Effector CD8-positive, alpha-beta T cell (primary cell): ENCODE measurements at places on chromosomes 1 and 21.
A peak's percentile ranks its signal among the peaks of the same experiment; 100 is the strongest.

DNA sequence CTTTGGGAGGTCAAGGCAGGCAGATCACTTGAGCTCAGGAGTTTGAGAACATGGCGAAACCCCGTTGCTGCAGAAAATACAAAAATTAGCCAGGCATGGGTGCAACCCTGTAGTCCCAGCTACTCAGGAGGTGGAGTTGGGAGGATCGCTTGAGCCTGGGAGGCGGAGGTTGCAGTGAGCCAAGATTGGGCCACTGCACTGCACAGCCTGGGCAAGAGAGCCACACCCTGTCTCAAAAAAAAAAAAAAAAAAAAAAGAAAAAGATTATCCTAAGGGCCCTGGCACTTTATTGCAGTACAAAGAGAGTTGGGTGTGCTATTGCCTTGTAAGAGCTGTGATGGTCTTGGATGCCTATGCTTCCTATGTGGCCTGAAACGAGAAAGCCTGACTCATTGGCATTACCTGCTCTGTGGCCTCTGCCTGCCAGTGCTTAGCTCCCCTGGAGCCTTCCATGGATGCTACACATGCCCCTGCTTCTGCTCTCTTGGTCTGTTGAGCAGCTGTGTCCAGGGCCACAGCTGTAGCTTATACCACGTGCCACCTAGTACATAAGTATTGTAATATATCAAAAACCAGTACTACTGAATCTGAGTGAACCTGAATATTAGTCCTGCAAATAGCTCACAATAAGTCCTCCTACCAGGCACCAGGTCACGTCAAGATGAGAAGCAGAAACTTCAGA is 45.8 kb downstream of the DNAJC6 start:
- no peak for DNase-seq

- DNase-seq = no peak
These were observed 64.7 kb downstream of the SCCPDH start for GRCh38 chr1:246788895-246789338.

- DNase-seq = no peak
These were observed 1441.7 kb downstream of the PLA2G4A start for GRCh38 chr1:188270497-188270896.

DNA sequence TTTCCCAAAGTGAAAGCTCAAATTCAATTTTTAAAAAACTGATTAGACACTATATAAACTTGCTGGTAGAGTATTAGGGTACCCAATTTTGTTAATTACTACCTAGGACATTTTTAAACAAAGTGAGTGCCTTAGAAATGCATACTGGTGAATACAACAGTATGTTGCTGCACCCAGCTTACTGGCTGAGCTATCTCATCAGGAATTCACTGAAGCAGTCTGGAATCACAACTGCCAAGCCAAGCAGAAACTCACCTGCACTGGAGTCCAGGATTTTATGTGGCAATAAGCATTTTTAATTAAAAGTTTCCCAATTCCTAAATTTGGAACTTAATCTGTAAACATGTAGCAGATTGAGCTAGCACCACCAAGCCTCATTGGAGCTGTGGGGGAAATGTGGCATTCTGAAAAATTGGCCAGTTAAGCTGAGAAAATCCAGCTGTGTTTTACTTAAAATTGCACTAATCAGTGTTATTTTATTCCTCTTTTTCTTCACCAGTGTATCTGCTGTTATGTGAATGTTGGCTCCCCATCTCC is 61.8 kb downstream of the CLEC20A start:
- no peak for DNase-seq

DNA sequence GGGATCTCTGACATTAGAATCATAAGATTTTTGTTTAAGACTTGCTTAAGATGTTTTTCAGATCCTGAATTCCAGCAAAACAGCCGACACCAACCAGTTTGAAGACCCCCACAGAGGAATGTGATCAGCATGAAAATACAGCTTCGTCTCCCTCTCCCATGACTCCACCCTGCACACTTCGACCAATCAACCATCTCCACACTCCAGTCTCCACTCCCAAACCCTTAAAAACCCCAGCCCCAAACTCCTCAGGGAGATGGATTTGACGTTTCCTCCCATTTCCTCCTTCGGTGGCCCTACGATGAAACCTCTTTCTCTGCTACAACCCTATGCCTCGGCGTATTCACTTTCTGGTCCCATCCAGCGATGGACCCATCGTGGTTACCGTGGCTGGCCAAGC is 30.1 kb upstream of the KIF26B start:
- no peak for DNase-seq

DNA sequence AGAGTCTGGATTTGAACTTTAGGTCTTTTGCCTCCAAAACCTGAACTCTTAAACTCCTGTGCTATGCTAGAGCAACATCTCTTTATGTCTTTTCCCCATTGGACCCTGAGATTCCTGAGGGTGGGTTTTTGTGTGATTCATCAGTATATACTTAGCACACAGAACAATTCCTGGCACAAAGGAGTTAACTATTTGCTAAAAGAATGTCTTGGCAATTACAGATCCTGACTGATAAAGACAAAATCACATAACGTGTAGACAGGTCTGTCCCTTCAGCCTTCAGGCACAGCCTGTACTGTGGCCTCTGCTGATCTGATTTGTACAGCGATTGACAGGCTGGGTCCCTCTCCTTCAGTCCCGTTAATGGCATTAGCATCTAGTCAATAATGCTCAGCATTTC is 162.4 kb upstream of the BEND5 start:
- no peak for DNase-seq

- no peak for DNase-seq
These were observed 295.4 kb upstream of the ESRRG start for GRCh38 chr1:217018648-217019047.

DNA sequence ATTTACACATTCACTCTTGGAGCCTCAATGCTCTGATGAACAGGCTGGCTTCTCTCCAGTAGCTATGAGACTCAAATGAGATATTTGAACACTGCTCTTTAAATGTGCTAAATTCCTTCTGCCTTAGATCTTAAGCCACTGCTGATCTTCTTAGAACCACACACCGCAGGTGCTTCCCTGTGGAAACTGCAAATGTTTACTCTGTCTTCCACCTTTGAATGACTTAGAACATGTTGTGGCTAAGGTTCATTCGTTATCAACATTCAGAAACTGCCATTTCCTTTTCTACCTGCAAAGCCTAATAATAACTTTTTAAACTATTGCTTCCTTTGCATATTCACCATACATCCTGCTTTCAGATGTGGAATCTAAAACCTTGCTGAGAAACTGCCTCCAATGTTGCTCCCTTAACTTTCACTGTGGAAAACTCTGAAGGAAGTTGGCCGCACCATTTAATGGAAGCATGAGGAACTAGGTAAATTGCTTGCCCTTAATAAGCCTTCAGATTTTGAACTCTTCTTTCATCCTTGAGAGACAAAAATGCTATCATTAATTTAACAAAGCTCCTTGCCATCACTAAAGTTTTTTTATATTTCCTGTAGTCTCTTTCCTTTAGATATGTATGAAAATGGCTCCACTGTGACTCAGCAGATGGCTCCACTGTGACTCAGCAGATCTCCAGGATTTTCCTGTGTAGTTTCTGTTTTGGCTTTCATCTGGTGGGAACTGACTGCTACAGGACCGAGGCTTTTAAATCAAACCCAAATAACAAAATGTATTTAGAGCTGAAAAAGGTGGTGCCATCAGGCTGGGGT is 143.8 kb downstream of the TNFSF18 start:
- DNase-seq = no peak

DNA sequence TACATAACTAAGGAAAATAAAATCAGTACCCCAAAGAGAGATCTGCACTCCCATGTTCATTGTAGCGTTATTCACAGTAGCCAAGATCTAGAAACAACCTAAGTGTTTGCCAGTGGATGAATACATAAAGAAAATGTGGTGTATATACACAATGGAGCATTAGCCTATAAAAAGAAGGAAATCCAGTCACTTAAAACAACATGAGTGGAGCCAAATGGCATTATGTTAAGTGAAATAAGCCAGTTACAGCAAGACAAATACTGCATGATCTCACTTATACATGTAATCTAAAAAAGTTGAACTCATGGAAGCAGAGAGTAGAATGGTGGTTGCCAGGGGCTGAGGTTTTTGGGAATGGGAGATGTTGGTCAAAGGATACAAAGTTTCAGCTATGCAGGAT is 508.3 kb upstream of the B3GALT2 start:
- DNase-seq = no peak

DNA sequence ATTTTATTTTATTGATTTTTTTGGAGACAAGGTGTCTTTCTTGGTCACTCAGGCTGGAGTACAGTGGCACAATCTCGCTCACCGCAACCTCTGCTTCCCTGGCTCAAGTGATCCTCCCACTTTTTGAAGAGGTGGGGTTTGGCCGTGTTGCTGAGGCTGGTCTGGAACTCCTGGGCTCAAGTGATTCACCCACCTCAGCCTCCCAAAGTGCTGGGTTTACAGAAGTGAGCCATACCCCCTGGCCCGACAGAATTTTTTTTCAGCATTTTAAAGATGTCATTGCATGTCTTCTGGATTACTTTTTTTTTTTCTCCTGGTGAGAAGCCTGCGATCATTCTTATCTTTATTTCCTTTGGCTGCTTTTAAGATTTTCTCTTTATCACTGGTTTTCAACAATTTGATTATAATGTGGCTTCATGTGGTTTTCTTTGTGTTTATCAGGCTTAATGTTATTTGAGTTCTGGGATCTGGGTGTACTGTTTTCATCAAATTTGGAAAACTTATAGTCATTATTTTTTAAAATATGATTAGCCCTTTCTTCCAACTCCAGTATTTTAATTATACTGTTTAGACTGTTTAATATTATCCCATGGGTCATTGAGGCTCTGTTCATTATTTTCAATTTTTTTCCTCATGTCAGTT is 23.1 kb upstream of the PTBP2 start:
- DNase-seq = no peak

GRCh38 chr1:89719502-89720306 is 86.8 kb downstream of the LRRC8C start:
- no peak for DNase-seq

- no peak for DNase-seq
These were observed 5.4 kb upstream of the ZBTB8A start for GRCh38 chr1:32533792-32534327.

DNA sequence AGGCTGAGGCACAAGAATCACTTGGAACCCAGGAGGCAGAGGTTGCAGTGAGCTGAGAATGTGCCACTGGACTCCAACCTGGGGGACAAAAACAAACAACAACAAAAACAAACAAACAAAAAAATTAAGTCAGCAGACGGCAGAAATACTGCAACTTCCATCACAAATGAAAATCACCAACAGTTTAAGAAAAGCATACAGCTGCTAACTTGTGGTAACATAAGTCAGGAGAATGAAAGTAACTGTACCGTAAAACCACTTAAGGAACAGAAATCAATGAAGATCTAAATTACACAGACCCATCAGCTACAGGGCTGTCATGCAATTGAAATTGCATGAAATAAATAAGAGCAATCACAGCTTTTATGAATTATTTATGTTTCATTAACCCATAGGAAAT is 25.0 kb downstream of the MCOLN2 start:
- no peak for DNase-seq

GRCh38 chr1:3242408-3243260 is 173.6 kb downstream of the PRDM16 start:
- no peak for DNase-seq

DNA sequence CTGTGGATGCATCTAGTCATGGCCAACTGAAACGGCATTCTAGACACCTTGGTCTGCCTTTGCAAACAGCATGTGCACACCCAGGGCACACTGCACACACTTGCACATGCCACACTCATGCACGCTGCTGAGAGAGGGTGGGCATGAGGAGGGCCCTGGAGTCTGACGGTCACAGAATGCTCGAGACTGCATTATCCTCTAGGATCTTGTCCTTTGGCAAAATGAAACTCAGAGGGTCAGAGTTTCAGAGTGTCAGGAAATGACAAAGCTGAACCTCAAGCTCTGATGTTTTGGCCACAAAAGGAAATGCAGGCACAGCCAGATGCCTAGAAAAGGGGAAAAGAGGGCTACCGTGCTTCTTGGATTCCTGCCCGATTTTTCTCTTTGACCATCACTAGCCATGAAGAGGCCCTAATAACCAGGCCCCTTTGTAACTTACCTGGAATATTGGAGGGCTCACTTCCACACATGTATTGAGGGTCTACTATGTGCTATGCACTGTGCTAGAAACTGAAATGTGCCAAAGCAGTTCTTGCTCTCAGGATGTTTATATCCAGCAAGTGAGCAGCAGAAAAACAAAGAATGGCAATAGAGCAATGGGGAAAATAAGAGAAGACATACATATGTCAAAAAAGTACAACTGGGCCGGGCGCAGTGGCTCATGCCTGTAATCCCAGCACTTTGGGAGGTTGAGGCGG is 65.4 kb downstream of the TOMM20 start:
- DNase-seq = no peak

GRCh38 chr21:37866027-37866426 is 50.2 kb downstream of the KCNJ6 start:
- DNase-seq = no peak

- DNase-seq = no peak
These were observed 2.0 kb downstream of the EPHB2 start for GRCh38 chr1:22712502-22713271.

DNA sequence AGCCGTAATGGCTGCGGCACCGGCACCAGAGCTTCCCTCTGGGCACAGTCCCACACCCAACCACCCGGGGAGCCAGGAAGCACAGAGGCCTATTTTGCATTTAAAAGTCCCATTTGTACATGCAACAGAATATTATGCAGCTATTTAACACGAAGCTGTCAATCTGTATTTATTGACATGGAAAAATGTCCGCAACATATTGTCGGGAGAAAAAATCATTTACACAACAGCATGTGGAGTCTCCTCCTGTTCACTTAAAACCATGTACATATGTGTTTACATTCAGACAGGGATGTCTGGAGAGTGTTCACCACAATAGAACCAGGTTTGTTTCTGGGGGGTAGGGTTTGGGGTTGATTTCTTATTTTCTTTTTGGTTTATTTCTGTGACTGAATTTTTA is 63.4 kb upstream of the GRIK3 start:
- no peak for DNase-seq

DNA sequence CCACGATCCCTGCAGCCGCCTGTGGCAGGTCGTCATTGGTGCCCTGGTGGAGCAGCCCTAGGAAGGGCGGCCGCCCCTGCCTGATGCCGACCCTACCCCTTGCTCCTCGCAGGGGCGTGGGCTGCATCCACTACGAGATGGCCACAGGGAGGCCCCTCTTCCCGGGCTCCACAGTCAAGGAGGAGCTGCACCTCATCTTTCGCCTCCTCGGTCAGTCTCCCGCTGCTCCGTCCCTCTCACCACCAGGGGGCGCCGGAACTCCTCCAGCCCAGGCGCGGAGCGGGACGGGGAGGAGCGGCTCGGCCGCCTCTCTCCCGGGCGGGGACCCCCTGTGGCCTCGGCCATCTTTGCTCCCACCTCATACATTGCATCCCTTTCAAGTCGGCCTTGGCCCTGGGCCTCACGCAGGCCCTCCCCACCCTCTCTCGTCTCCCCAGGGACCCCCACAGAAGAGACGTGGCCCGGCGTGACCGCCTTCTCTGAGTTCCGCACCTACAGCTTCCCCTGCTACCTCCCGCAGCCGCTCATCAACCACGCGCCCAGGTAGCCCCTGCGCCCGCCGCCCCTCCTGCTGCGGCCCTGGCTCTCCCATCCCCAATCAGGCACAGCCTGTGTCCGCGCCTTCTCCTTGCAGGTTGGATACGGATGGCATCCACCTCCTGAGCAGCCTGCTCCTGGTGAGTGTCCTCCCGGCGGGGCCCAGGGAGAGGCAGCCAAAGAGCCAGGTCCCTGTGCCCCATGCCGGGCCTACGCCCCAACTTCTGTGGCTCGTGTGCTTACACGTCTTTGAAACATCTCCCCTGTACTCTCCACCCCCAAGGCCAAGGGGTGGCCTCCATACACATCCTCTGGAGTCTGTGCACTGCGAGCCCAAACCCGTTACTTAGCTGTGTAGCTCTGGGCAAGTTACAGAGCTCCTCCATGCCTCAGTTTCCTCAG is 24.7 kb downstream of the CDK18 start:
- peak; percentile 82 for DNase-seq
